Left renal cortex interstitium (tissue), 4 donors: ENCODE measurements at places on chromosomes 13 and 19.

- no peak for DNase-seq
Observed at GRCh38 chr19:33174186-33174585, 19.9 kb upstream of the LRP3 start.

- no peak for DNase-seq
Observed at GRCh38 chr13:101331731-101332130, 84.6 kb downstream of the NALCN start.

GRCh38 chr19:45218426-45218825, 26.8 kb downstream of the EXOC3L2 start:
- DNase-seq = no peak

DNA sequence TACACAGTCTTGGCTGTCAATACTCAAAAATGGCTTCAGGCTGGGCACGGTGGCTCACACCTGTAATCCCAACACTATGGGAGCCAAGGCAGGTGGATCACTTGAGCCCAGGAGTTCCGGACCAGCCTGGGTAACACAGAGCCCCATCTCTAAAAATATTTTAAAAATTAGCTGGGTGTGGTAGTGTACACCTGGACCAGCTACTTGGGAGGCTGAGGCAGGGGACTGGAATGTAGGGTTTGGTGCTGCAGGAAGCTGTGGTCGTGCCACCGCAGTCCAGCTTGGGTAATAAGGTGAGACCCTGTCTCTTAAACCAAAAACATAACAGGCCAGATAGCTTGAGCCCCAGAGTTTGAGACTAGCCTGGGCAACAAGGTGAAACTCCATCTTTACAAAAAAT, 6.7 kb upstream of the CHERP start:
- DNase-seq = no peak

DNA sequence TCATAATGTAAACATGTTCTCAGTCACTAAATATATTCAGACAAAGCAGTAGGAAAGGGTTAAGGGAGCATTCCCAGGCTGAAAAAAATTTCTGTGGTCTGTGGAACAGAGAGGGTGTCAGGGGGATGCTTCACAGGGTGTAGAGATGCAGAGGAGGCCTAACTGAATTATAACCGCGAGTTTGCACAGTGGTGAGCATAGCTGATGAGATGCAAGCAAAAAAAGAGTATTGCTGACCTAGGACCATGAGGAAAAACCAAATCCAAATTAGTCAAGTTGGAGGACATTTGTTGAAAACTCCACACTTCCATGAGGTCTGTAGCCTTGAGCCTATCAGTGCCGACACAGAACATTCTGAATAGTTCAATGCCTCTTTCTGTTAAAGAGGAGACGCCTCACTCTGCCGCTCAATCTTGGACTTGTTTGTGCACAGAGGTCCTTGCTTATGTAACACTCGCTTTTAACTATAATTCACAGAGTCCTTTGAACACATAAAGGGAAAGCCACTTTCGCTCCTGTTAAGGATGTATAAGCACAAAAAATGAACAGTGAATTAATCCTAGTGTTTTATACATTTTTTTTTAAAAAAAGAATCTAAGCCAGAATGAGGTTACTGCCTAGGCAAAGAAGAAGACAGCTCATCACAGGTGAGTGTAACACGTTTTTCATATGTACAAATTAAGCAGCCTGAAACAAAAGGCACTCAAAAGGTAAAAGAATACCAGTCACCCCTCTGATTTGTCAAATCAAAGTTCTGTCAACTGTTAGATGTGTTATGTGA, 25.8 kb upstream of the INTS6 start:
- DNase-seq = no peak

GRCh38 chr13:34757441-34757840, 184.6 kb upstream of the NBEA start:
- no peak for DNase-seq

GRCh38 chr19:18346091-18346490, 5.7 kb downstream of the PGPEP1 start:
- no peak for DNase-seq

GRCh38 chr13:114004420-114005205, 30.7 kb upstream of the C13orf46 start:
- no peak for DNase-seq

DNA sequence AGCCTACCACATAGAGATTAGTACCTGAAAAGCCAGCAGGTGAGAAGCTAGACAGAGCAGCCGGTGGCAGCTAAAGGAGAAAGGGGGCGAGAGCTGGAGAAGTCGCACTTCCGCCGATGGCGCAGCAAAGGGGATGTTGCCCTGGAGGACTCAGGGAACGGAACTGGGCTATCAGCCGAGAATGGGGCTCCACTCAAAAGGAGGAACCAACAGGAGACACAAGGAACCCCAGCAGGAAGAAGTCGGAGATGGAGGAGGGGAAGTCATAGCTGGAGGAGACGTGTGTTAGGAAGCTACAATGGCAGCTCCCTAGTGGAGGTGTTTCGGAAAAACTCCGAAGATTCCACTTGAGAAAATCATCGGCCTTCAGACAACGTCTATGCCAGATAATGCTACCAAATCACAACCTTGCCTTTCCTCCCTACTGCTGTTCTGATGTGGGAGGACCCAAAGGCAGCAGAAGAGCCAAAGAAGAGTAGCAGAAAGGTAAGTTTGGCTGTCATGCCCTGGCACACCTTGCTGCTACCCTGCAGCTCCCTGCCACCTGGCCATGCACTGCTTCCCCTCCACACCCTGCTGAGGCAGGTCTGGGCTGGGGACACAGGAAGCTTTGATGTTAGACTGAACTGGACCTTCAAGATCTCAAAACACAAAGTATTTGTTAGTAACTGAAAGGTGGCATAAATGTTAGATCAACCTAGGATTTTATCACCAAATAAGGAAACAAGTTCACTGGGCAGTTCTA, 127.9 kb downstream of the DLEU7 start:
- DNase-seq = no peak

- DNase-seq = no peak
Observed at GRCh38 chr13:114339857-114340534, 25.7 kb downstream of the CHAMP1 start.

DNA sequence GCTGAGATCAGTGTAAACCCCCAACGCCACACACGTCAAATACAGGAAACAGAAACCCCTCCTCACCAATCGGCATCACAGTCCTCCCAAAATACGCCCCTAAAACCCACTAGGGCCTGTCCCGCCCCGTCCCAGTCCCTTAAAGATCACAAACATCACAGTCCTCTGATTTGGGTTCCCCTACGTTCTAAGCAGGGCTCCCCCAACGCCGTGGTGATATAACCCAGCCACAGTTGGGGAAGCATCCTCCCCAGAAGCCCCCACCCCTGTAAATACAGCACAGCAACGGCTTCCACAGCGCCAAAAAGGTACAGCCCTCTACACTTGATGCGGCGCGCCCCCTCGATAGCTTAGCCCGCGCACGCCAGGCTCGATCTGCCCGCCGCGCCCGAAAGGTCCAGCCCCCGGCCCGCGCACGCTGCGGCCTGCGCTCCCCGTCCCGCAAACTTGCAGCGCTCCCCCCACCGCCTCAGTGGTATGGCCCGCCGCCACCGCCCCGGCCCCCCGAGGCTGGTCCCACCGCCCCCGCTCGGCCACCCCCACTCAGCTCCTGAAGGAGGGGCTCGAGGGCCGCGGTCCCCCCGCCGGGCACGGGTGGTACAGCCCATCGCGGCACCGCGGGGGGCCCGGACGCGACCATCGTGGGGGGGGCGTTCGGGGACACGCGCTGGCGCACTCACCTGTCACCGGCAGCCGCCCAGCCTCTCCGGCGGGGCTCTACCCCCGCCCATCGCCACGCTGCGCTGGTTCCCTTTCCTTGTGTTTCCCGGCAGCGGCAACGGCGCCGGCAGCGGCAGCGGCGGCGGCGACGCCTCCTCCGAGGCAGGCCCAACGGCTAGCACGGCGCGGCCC, at the start of gene AKT2:
TSS of gene AKT2 (minus strand) at position 845 of the 852 bp plus-strand sequence. CDS start 20,078 bp downstream, outside the sequence.
- DNase-seq = peak; percentile 50

DNA sequence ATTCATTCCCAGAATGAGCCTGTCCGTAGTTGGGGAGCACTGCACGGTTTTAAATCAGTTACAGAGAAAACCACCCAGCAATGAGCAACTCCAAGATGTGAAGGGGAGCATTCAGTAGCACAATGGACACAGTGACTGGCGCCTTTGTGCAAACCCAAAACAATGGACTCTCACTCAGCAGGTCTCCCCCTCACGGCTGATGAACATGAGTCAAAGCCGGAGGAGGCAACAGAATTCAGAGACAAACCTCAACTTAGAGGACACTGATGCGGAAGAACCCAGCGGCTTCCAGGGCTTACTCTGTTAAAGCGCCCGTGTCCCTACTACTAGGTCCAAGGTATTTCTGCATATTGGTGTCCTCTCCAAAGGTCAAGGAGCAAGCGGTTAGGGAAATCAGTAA, 17.7 kb downstream of the PLEKHF1 start:
- DNase-seq = no peak

DNA sequence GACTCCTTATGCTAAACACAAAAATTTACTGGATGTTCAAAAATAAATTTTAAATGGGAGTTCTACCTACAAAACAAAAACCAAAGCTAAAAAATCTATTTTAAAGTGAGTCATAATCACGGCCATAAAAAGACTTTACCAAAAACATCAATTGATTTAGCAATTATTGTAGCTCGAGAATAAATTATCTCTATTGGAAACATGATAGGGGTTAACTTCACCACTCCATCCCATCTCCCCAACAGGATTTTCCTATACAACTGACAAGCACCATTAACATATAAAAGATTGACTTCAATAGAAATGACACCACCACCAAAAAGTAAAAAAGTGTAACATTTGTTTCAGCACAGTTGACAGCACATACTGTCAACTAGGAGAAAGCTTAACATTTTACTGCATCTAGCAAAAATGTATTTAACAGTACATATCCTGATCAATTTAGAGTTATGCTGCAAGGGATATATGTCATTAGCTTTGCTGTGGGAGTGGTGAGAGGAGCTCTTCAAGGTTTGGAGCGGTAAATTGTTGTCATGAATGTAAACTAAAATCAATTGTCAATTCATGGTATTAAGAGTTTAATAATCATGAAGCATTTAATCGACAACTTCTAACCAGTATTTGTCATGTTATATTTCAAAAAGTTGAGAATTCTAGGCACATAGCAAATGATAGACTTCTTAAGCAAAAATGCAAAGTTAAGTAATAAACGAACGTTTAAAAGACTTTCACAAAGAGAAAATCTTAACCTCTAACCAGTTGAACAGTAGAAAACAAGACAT, 3.8 kb downstream of the UBL3 start:
- DNase-seq = no peak

- DNase-seq = no peak
Observed at GRCh38 chr19:42022616-42023015, 28.6 kb upstream of the ATP1A3 start.

DNA sequence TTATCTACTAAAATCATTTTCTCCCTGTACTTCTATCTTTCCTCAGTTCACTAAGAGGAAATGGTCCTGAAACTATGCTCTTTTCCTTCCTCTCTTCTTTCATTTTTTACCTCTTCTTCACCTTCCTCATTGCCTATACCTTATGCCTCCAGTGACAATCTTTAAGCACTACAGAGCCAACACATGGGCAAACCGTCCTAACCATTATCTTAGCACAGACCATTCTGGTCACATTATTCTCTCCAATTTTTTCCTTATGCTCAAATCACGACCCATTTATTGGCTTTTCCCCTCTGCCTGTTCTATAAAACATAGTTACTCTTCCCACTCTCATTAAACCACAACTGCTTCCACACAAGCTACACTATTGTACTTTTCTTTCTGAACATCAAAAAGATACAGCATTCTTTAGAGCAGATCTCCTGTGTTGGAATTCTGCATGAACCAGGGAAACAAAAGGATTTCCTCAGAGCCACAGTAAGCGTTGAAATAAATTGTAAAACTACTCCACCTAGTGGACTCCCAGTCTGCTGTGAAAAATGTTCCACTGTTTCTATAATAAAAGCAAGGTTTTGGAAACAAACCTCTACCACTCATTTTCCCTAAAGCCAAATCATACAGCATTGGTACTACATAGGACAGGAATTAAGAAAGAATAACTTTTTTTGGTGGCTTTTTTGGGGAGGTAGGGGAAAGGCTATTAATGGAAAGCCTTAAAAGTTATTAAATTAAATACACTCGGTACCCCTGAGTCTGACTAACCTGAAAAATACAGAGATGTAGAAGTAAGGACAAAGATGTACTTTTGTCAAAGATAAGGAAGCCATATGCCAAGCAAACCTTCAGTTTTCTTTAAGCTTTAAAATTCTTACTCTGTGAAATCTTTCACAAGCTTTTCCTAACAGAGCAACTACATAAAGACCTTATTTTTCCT, 19.5 kb downstream of the NUFIP1 start:
- DNase-seq = peak; percentile 57

- no peak for DNase-seq
Observed at GRCh38 chr19:13689085-13689484, 75.2 kb upstream of the MRI1 start.

- DNase-seq = no peak
Observed at GRCh38 chr13:47188802-47189201, 291.9 kb upstream of the HTR2A start.

DNA sequence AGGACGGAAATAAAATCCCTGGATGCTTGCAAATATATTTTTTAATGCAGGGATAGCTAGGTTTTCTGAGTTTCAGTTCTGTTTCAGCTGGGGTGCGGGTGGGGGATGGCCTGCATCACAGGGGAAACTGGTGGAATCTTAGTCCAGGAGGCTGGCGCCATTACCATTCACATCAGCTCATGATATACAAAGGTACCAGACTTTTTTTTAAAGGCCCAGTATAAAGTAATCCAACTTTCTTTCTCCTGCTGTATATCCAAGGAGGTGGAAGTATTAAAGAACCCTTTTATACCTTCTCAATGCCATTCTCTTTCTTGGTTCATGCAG, 343.8 kb downstream of the KCNRG start:
- no peak for DNase-seq

DNA sequence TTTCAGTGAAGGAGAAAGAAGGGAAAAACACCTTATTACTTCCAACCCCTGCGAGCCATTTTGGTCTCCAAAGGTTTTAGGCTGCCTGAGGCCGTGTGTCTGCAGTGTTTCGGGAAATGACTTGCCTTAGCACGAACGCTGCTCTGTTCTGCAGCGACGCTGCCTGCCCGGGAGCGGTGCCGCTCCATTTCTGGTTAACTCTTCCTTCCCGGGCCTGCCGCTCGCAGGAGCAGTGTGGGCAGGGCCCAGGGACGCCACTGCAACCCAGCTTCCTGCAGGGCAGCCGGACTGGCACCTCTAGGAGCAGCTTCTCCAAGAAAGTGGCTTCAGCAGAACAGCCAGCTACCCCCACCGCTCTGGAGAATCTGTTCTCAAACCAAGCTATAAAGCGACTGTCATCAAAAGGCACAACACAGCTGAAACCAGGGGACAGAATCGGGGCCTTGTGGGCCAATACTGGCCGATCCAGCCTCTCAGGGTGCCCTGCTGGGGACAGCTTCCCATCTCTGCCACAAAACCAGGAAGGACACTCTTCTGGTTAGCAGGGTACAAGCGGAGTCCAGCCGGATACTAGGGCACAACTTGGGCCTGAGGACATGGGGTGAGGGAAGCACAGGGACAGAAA, 72.2 kb downstream of the KCTD15 start:
- no peak for DNase-seq
